ENCODE measurements at places on chromosomes 16 and 17. TPM values are rescaled to one million over a fixed set of nuclear protein-coding genes. Genes with fewer than 3 reads are reported as not detected.

Gene SPEM3
- total RNA-seq, result not detected

Gene CASKIN1
- 0.05 TPM for total RNA-seq

Gene HID1
- total RNA-seq, result 78.1 TPM

Gene ALOX12
- 1.9 TPM for total RNA-seq

Gene HELZ
- total RNA-seq, result 68.4 TPM

Gene B4GALNT2
- 0.05 TPM for total RNA-seq

Gene SAMD14
- total RNA-seq, result 5.5 TPM

Gene ARL5C
- not detected for total RNA-seq

Gene PRPSAP2
- total RNA-seq, result 40.7 TPM

Gene BMERB1
- 44.9 TPM for total RNA-seq

Gene SPG7
- 132 TPM for total RNA-seq

Gene VASN
- 13.4 TPM for total RNA-seq

Gene CACNG3
- not detected for total RNA-seq

Gene SETD1A
- total RNA-seq, result 19.6 TPM

Gene SPPL2C
- total RNA-seq, result not detected

Gene RND2
- total RNA-seq, result 3.0 TPM

Gene MYH3
- total RNA-seq, result 6.2 TPM

Gene DCUN1D3
- 17.4 TPM for total RNA-seq

Gene TNFSF13
- total RNA-seq, result 23.0 TPM

Gene PLA2G10
- 1.4 TPM for total RNA-seq

Gene KRT34
- not detected for total RNA-seq

Gene PABPN1L
- total RNA-seq, result not detected
